Colonic mucosa (tissue), 4 donors: ENCODE measurements at places on chromosomes 5 and 9. TPM values are rescaled to one million over a fixed set of nuclear protein-coding genes. Genes with fewer than 3 reads are reported as not detected.

DNA sequence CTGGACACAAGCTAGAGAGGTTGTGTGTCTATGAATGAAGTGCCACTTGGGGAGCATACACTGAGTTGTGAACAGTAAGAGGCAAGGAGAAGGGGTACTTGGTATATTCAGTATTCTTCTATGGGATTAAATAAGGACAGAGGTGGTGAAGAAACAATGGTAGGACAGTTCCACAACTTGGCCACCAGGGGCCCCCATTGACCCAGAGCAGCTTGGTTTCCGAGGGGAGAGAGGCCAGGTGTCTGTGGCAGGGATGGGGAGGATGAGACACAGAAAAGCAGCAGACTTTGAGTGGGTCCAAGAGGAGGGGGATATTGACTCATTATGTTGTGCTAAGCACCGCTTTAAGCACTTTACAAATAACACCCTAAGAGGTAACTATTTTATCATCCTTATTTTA lies 220.6 kb downstream of the MELK start:
- H3K27ac ChIP-seq, result no peak overlapping the region
- DNase-seq, result no peak
- no peaks in the 10 kb centered on the region for H3K27me3 ChIP-seq

DNA sequence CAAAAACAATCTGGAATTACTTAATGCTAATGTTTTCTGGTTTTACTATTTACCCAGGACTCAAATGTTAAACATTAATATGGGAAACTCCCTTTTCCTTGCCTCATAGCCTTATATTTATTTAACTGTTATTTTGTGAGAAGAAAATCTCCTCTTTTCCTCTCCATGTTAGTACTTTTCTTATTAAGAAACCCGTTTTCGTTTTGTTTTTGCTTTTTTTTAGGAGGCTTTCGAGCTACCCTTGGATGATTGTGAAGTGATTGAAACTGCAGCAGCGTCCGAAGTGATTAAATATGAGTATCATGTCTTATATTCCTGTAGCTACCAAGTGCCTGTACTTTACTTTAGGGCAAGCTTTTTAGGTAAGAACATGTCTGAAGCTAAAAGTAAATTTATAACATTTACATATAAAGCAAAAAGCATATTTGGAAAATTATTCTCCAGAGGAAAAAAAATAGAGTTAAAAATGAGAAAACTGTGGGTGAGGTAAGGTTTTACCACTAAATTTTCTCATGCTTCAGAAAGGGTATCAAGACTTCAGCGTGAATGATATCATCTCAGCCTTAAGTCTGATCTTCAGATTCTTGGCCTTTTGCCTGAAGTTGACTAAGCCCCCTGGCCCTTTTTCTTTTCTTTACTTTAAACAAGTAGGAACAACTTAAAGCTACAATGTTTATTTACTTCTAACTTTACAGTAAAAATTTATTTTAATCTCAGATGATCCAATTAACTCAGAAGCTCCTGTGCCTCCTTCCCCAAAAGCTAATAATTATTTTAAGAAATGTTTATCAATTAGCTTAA lies 113.8 kb downstream of the RPS23 start:
- H3K4me1 ChIP-seq, result peaks cover 4% of the 10 kb centered on the region
- H3K36me3 ChIP-seq, result no peaks in the 10 kb centered on the region
- no peak overlapping the region for H3K27ac ChIP-seq
- H3K4me3 ChIP-seq, result no peak overlapping the region
- no peaks in the 10 kb centered on the region for H3K27me3 ChIP-seq

DNA sequence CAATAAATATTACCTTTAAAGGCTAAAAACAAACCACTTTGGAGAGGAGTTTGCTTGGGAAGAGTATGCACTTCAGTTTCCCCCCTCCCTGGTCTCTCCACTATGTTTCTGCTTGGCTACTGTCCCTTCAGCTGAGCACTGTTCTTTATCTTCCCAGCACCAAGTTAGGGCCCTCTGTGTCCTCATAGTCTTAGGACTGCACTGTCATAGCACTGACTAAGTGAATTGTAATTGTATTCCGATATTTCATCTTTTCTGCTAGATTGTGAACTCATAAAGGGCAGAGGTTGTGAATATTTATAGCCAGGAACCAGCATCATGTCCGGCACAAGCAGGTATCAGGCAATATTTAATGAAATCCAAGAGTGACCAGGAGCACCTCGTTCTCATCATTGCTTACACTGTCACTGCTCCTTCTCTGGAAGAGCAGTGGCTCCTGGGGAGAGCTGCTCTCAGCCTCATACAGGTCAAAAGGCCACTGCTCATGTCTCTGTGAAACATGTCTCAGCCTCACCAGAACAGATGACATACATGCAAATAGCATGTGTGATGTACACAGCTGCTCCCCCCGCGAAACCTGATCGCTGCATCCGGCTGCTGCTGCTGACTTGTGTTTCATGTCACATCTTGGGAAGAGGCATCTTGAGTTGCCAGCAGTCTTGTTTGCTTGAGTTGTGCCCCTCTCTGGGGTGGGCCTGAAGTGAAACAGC lies 279.7 kb upstream of the MSX2 start:
- no peak overlapping the region for H3K27ac ChIP-seq
- DNase-seq, result no peak
- no peaks in the 10 kb centered on the region for H3K36me3 ChIP-seq
- H3K4me3 ChIP-seq, result no peak overlapping the region
- H3K4me1 ChIP-seq, result no peaks in the 10 kb centered on the region

GRCh38 chr5:54756301-54756700 lies 229.1 kb downstream of the ESM1 start:
- H3K27me3 ChIP-seq, result no peaks in the 10 kb centered on the region
- no peak for DNase-seq
- no peak overlapping the region for H3K27ac ChIP-seq
- H3K36me3 ChIP-seq, result no peaks in the 10 kb centered on the region
- H3K4me1 ChIP-seq, result no peaks in the 10 kb centered on the region

DNA sequence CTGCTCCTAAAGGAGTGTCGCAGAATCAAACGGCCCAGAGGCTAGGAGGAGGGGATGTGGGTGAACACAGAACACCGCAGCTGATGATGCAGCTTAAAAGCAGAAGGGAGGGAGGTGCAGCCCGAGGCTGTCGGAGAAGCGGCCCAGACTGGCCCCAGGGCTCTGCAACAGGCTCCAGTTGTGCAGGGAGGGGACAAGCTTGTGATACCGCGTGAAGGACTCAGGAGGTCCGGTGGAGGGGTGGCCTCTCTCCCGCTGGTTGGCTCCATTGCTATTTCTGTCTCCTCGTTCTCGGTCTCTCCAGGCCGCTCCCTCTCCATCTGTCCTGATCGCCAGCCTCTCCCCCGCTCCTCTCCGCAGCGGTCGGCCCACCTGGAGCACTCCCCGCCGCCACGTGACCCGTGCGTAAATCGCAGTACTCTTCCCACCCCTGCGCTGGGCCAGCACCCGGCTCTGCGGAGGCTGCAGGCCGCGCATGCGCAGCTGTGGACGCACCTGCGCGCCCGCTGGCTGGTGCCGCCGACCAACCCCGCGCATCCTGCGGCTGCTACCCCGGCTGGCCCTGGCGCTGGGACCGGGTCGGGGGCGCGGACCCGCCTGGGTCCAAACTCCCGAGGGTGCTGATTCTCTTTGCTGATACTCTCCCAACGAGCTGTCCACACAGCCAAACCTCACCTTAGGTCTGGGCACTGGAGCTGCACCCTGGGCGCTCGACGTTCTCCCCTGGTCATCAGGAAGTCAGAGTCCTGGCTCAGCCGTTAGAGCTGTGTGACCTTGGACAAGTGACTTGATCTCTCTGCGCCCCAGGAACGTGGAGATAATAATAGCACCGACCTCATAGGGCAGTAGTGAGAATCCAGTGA lies 3.7 kb upstream of the STXBP1 start:
- H3K4me3 ChIP-seq, result peak overlapping the region; percentile 32
- H3K27me3 ChIP-seq, result peaks cover 6% of the 10 kb centered on the region
- no peaks in the 10 kb centered on the region for H3K36me3 ChIP-seq
- no peak overlapping the region for H3K27ac ChIP-seq
- H3K4me1 ChIP-seq, result peaks cover 8% of the 10 kb centered on the region

GRCh38 chr5:179371681-179372680 lies 26.7 kb upstream of the ADAMTS2 start:
- no peaks in the 10 kb centered on the region for H3K4me1 ChIP-seq
- H3K27me3 ChIP-seq, result no peaks in the 10 kb centered on the region
- H3K36me3 ChIP-seq, result no peaks in the 10 kb centered on the region
- H3K4me3 ChIP-seq, result no peak overlapping the region
- H3K27ac ChIP-seq, result no peak overlapping the region

- no peak overlapping the region for H3K4me3 ChIP-seq
- no peaks in the 10 kb centered on the region for H3K27me3 ChIP-seq
- no peaks in the 10 kb centered on the region for H3K36me3 ChIP-seq
- no peak overlapping the region for H3K27ac ChIP-seq
- H3K4me1 ChIP-seq, result no peaks in the 10 kb centered on the region
- DNase-seq, result no peak
These were observed 545.3 kb downstream of the PDE4D start for GRCh38 chr5:59348189-59348588.

GRCh38 chr5:126446498-126447224 lies 23.5 kb downstream of the GRAMD2B start:
- H3K27ac ChIP-seq, result peak overlapping the region; percentile 79
- H3K4me3 ChIP-seq, result no peak overlapping the region
- DNase-seq, result peak; percentile 63

GRCh38 chr9:133534346-133535291 lies at the start of gene ADAMTSL2:
ADAMTSL2 (plus strand) TSS chr9:133534704; CDS start chr9:133536713, 2,009 bp downstream.
- peak within 1 kb of the TSS; percentile 1 for H3K4me3 ChIP-seq
- H3K27ac ChIP-seq, result no peak within 1 kb of the TSS
- H3K36me3 ChIP-seq, result no peaks in the 10 kb centered on the region
- H3K27me3 ChIP-seq, result peaks cover 19% of the 10 kb centered on the region

FOXD4L3 gene
- total RNA-seq, result not detected

SPAG8 gene
- 0.58 TPM for total RNA-seq

C1QTNF2 gene
- total RNA-seq, result 1.0 TPM

ZNF462 gene
- total RNA-seq, result 28.9 TPM

LURAP1L gene
- total RNA-seq, result 19.3 TPM

SWI5 gene
- total RNA-seq, result 14.4 TPM

SMC2 gene
- total RNA-seq, result 37.2 TPM
